CD4-positive, alpha-beta T cell treated with Interleukin-4 for 1 hour (primary cell): ENCODE measurements at places on chromosomes 5 and 9.

DNA sequence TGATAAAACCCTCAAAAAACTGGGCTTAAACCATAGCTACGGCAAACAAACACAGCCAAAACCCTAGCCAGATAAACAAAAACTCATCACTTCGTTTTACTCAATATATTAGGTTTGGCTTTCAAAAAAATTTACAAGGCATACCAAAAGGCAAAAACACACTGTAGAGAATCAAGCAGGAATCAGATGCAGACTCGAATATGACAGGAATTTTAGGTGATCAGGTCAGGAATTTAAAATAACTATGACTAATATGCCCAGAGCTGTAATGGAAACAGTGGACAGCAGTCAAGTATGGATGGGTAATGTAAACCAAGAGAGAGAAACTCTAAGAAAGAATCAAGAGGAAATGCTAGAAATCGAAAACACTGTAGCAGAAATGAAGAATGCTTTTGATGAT lies 26.5 kb upstream of the DOCK2 start:
- DNase-seq, result no peak

- no peak for DNase-seq
Observed at GRCh38 chr5:83377131-83377865, 94.2 kb upstream of the VCAN start.

- no peak for DNase-seq
Observed at GRCh38 chr5:173496129-173496882, 120.1 kb downstream of the BOD1 start.

- no peak for DNase-seq
Observed at GRCh38 chr9:123319541-123320339, 36.3 kb upstream of the CRB2 start.
